Ascending aorta (tissue), 2 donors: ENCODE measurements at places on chromosomes 5 and 9.

- H3K36me3 ChIP-seq: no peaks in the 10 kb centered on the region
- no peak overlapping the region for H3K27ac ChIP-seq
- H3K27me3 ChIP-seq: no peaks in the 10 kb centered on the region
- no peak for DNase-seq
- H3K4me1 ChIP-seq: peaks cover 3% of the 10 kb centered on the region
Observed at GRCh38 chr5:107893642-107894041, 222.9 kb upstream of the EFNA5 start.

- peaks cover 14% of the 10 kb centered on the region for H3K4me1 ChIP-seq
- peaks cover 40% of the 10 kb centered on the region for H3K36me3 ChIP-seq
- no peaks in the 10 kb centered on the region for H3K27me3 ChIP-seq
- no peak overlapping the region for H3K27ac ChIP-seq
- no peak overlapping the region for H3K4me3 ChIP-seq
Observed at GRCh38 chr9:124855566-124855943, 2.3 kb downstream of the WDR38 start.

GRCh38 chr5:171207256-171207847 lies 101.7 kb upstream of the TLX3 start:
- H3K27me3 ChIP-seq: no peaks in the 10 kb centered on the region
- no peak overlapping the region for H3K4me3 ChIP-seq
- H3K36me3 ChIP-seq: no peaks in the 10 kb centered on the region
- DNase-seq: no peak
- H3K27ac ChIP-seq: no peak overlapping the region

- H3K4me3 ChIP-seq: no peak overlapping the region
- H3K27ac ChIP-seq: no peak overlapping the region
- H3K27me3 ChIP-seq: no peaks in the 10 kb centered on the region
- DNase-seq: no peak
- no peaks in the 10 kb centered on the region for H3K4me1 ChIP-seq
- no peaks in the 10 kb centered on the region for H3K36me3 ChIP-seq
Observed at GRCh38 chr5:61638476-61638875, 306.4 kb downstream of the ZSWIM6 start.

DNA sequence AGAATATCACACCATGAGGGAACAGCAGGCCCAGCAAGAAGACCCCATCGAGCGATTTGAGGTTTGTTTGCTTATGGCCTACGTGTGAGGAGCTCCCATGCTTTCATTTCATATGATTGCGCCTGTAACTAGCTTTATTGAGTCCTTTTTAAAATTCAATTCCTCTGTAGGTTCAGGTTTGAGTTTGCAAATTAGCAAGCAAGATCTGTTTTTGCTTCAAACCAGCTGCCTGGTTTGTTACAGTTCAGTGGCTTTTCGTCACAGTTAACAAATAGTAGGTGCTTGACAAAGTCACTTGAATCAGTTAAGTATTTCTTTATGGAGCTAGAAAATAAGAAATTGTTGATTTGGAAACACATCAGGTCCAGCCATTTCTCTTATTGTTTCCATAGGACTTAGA lies 56.3 kb downstream of the GPR21 start:
- no peak overlapping the region for H3K27ac ChIP-seq
- peaks cover 74% of the 10 kb centered on the region for H3K36me3 ChIP-seq
- no peak overlapping the region for H3K4me3 ChIP-seq

DNA sequence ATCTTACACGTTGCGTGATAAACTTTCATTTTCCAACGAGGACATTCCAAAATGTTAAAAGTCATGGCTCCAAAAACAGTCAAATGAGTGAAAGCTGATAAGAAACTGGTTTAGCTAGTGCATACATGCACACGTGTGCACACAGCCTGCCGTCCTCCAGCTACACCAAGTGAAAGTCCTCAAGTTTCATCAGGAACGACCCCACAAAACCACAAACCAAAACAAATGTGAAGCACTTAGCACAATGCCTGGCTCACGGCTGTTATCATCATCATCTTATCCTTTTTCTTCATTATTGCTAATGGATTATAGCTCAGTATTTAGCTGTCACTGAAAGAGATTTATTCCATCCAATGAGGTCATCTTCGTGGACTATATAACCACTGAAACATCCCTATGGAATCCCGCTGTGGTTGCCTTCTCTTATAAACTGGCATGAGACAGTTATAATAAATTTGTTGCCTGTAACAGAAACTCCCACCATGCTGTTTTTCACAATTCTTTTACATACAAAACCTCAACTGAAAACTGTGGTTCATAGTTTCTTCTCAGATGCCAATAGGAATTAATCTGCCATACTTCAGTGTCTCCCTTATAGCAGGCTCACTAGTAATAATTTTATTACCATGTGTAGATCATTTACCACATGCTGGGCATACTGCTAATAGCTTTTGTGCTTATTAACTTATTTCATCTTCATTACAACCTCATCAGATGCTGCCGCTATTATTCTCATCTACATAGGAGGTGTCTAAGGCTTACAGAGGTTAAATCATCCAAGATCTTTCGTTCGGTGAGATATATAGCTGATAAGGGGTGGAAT lies 56.1 kb downstream of the SAXO1 start:
- no peak overlapping the region for H3K4me3 ChIP-seq
- DNase-seq: no peak
- H3K27ac ChIP-seq: no peak overlapping the region
- H3K27me3 ChIP-seq: no peaks in the 10 kb centered on the region
- H3K36me3 ChIP-seq: no peaks in the 10 kb centered on the region
- H3K4me1 ChIP-seq: no peaks in the 10 kb centered on the region

- peaks cover 28% of the 10 kb centered on the region for H3K4me1 ChIP-seq
- H3K36me3 ChIP-seq: no peaks in the 10 kb centered on the region
- no peak overlapping the region for H3K27ac ChIP-seq
- no peak overlapping the region for H3K4me3 ChIP-seq
Observed at GRCh38 chr9:34454571-34455065, 3.8 kb downstream of the FAM219A start.

GRCh38 chr5:133347039-133347438 lies 265.3 kb downstream of the FSTL4 start:
- no peak overlapping the region for H3K27ac ChIP-seq
- H3K36me3 ChIP-seq: no peaks in the 10 kb centered on the region
- H3K4me1 ChIP-seq: no peaks in the 10 kb centered on the region
- DNase-seq: no peak

DNA sequence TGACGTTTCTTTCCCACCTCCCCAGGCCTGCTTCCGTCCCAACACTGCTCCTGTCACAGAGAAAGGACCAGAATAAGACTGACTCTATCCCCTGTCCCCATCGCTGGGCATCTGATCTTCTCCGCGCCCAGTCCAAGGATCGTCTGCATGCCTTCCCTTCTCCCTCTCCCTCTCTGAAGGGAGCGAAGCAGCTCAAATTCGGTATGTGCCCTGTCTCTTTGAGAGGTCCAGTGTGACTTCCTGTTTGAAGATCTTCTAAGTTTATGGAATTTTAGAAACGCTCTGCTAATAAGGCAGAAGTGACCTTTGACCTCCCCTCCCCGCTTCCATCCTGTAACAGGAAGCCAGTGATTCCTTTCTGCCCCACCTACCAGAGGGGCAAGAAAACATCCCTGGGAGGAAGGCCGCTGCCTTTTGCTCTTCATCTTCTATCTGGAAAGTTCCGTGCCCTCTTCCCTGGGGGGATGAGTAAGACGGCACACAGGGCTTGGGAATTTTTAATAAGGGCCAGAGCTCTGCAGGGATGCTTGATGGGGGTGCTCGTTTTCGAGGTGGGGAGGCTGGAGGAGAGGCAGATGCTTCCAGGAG lies 40.7 kb upstream of the RNU6ATAC start:
- H3K36me3 ChIP-seq: no peaks in the 10 kb centered on the region
- no peak overlapping the region for H3K4me3 ChIP-seq
- H3K4me1 ChIP-seq: peaks cover 17% of the 10 kb centered on the region
- H3K27ac ChIP-seq: no peak overlapping the region
- DNase-seq: peak; percentile 52

DNA sequence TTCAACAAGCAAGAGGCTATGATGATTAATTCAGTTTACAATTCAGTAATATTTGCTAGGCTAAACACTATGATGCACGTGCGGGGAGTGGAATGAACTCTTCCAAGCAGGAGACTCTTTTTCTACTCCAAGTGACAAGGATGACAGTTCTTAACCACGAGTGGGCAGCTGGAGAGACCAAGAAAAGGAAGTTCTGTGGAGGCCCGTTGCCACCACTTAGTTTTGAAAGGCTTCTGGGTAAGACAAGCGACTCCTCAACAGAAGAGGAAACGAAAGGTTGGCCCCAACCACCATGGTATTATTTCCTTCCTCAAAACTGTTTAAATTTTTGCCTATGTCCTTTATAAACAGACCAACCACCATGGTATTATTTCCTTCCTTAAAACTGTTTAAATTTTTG lies 2.8 kb downstream of the DCAF12 start:
- H3K4me3 ChIP-seq: no peak overlapping the region
- DNase-seq: no peak
- H3K4me1 ChIP-seq: peaks cover 9% of the 10 kb centered on the region

DNA sequence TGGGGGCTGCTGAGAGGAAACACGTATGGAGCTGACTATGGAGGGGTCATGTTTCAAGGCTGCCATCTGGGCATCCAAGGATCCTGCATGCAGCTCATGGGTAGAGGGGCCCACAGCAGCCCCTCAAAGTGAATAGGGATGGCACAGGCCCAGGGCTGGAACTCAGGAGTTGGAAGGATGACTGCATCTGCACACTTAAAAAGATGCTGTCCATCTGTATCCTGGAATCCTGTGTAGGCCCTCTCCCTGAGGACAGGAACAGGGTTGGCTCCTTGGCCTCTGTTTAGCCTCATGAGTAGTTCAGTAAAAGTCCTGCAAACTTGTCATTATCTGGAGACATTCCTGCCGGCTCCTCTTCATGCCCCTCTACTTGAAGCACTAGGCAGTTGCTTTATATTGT lies 4.0 kb downstream of the BNIP1 start:
- DNase-seq: no peak
- H3K4me3 ChIP-seq: no peak overlapping the region
- no peaks in the 10 kb centered on the region for H3K4me1 ChIP-seq
- no peak overlapping the region for H3K27ac ChIP-seq
- no peaks in the 10 kb centered on the region for H3K27me3 ChIP-seq

DNA sequence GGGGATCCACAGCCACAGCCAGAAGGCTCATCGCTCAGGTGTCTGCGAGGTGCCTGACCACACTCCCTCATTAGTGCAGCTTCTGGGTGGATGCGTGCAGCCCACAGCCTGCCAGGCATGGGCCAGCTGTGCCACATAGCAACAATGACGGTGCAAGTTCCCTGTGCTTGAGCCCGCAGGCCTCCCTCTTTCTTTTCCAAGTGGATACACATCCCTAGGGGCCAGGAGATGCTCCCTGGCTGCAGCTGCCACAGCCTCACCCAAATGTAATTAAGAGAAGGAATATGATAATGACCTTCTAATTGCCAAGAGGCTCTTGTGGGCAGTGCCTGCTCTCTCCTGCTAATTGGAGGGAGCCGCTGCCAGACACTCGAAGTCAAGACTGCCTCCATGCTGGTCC lies 116.0 kb upstream of the PPP1R26 start:
- H3K27me3 ChIP-seq: no peaks in the 10 kb centered on the region
- no peak for DNase-seq
- no peak overlapping the region for H3K4me3 ChIP-seq
- H3K36me3 ChIP-seq: no peaks in the 10 kb centered on the region

DNA sequence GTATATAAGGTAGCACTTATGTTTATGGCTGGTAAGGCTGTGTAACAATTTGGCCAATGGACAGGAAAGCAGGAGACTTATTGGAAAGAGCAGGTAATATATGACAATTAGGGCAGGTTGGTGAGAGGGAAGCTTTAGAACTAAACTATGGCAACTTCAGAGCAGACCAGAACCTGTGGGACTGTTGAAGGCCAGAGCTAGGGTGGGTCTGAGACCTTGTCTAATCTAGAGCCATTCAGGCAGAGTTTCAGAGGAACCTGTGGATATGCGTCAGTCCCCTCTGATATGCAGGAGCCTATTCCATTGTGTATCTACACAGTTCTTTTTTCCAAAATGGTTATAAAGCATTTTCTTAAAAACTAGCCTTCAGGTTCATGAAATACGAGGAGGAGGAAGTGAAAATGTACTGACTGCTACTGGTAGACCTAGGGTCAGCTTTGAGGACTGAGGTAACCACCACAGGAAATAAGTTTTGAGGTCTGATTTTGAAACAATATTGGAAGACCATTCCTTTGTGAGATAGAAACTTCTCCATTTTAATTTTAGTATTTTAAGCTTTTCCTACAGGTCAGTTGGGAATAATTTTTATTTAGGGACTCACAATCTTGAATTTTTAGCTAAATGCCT lies 37.6 kb downstream of the ELL2 start:
- H3K4me3 ChIP-seq: no peak overlapping the region
- no peak for DNase-seq
- no peaks in the 10 kb centered on the region for H3K36me3 ChIP-seq
- no peaks in the 10 kb centered on the region for H3K27me3 ChIP-seq
- peak overlapping the region; percentile 4 for H3K27ac ChIP-seq

DNA sequence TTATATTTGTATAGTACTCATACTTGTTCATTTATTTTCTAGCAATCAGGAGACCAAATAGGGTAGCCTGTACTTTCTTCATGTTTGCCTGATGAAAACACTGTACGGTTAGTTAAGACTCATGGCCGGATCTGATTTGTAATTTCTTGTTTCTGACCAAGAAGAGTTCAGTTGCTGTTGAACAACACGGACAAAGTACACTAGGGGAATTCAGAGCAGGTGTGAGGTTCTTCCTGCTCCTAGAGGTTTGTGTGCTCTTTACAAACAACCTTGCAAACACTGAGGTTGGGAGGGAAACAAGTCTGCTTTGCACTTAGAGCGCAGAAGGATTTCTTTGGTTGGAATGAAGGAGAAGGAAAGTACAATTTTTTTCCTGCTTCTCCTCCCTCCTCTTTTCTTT lies 69.7 kb downstream of the TRIO start:
- no peak overlapping the region for H3K27ac ChIP-seq
- no peaks in the 10 kb centered on the region for H3K27me3 ChIP-seq
- no peaks in the 10 kb centered on the region for H3K36me3 ChIP-seq
- no peak for DNase-seq
- H3K4me3 ChIP-seq: no peak overlapping the region
- H3K4me1 ChIP-seq: peaks cover 30% of the 10 kb centered on the region

- H3K27me3 ChIP-seq: no peaks in the 10 kb centered on the region
- no peak for DNase-seq
- no peaks in the 10 kb centered on the region for H3K36me3 ChIP-seq
- H3K27ac ChIP-seq: no peak overlapping the region
Observed at GRCh38 chr5:1768283-1769000, 31.2 kb downstream of the MRPL36 start.

GRCh38 chr5:43376496-43377140 lies 35.6 kb downstream of the CCL28 start:
- no peaks in the 10 kb centered on the region for H3K4me1 ChIP-seq
- no peak overlapping the region for H3K27ac ChIP-seq
- no peaks in the 10 kb centered on the region for H3K27me3 ChIP-seq
- no peak overlapping the region for H3K4me3 ChIP-seq
- DNase-seq: no peak
- H3K36me3 ChIP-seq: no peaks in the 10 kb centered on the region

GRCh38 chr9:2602704-2603116 lies 18.9 kb upstream of the VLDLR start:
- H3K36me3 ChIP-seq: no peaks in the 10 kb centered on the region
- no peak overlapping the region for H3K4me3 ChIP-seq
- H3K27me3 ChIP-seq: no peaks in the 10 kb centered on the region
- H3K4me1 ChIP-seq: no peaks in the 10 kb centered on the region
